ENCODE measurements at places on chromosomes 2 and 18. TPM values are rescaled to one million over a fixed set of nuclear protein-coding genes. Genes with fewer than 3 reads are reported as not detected.

Gene CD207
- not detected for total RNA-seq

Gene DCDC2C
- total RNA-seq, result 3.9 TPM

Gene FAM161A
- total RNA-seq, result 2.8 TPM

DNA sequence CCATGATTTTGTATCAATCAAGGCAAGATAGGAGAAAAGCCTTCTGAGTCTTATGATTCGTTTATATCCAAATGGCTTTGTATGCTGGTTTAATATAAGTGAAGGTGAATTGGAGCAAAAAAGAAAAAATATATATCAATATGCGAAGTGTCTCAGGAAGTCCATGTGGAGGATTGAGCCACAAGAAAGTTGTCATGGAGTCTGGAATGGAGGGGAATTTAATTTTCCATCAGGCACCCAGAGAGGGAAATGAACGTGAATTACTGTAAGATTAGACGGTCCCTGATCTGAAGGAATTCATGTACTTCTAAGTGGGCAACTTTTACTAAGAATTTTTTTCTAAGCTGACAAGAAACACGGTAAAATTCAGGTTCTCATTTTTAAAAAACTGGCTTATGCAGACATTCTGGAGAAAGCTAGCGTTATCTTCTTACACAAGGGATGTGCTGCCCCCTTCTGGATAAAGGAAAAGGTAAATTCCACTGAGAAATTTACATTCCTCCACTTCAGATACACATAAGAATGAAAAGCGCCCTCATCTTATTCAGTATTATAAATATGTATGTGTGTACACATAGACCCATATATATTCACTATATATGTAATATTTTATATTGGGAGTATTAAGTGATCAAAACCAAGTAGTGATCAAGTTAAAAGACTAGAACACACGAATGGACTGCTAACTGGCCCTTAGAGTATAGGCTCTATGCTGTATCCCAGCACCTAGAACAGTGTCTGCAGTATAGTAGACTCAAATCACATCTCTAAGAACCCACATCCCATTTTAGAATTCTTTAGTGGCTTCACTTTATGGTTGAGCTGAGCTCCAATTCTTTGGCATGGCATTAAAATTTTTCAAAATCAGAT, 289.0 kb upstream of the TFPI start:
- DNase-seq, result no peak
- no peaks in the 10 kb centered on the region for H3K4me1 ChIP-seq
- no peak overlapping the region for H3K4me3 ChIP-seq
- no peaks in the 10 kb centered on the region for H3K36me3 ChIP-seq

GRCh38 chr2:237626813-237627440, 460 bp upstream of the LRRFIP1 start:
- H3K27ac ChIP-seq, result no peak overlapping the region
- no peak for DNase-seq
- H3K4me1 ChIP-seq, result peaks cover 30% of the 10 kb centered on the region
- H3K27me3 ChIP-seq, result no peaks in the 10 kb centered on the region

- no peak for DNase-seq
- H3K27me3 ChIP-seq, result no peaks in the 10 kb centered on the region
- H3K4me1 ChIP-seq, result peaks cover 68% of the 10 kb centered on the region
- no peaks in the 10 kb centered on the region for H3K36me3 ChIP-seq
Measured at GRCh38 chr2:159052157-159052601, 83.7 kb downstream of the TANC1 start.

Data from tibial nerve (tissue), 4 donors.